ENCODE measurements at places on chromosomes 3 and 15.
A peak's percentile ranks its signal among the peaks of the same experiment; 100 is the strongest.

GRCh38 chr3:136069933-136070332 is 104.4 kb downstream of the PPP2R3A start:
- ATAC-seq = no peak

- no peak for ATAC-seq
These were observed 48.0 kb upstream of the LDHAL6B start for GRCh38 chr15:59158701-59159034.

DNA sequence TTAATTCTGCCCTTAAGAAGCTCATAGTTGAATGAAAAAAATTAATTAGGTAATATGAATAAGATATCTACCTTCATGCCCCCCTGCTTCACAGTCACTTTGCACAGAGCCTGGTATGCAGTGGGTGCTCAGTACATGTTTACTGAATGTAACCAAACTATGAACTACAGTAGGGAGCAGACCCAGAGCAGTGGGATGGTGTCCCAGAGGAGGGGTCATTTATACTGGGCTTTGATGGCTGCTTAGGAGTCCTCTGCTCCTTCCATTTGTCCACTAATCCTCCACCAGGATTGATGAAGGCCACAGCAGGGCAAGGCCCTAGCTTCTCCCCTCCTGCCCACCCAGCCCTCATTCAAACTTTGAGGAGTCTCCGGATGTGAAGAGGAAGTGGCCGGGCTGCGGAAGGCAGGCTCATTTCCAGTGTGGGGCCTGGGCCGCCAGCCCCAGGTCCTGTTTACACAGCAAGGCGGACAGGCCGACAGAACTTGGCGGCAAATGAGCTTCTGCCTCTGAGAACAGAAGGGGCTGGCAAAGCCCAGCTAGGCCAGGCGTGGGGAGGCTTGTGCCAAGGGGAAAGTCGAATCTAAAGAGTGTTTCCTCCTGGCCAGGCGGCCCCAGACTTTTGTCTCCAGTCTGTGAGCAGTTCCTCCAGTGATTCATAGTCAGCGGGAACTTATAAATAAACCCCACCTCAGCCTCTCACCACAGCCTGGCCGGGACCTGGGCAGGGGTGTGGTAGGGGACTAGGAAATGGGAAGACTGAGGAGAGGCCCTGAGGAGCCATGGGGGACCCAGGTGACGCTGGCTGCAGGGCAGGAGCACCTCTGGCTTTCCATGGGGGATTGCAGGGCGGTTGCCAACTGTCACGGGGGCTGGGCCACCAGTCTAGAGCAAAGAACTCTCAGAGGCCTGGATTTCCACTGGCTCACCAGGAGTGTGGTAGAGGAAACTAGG is 51.6 kb upstream of the LCTL start:
- ATAC-seq = no peak

- peak; percentile 60 for ATAC-seq
These were observed 74.1 kb downstream of the SENP2 start for GRCh38 chr3:185659942-185660921.

DNA sequence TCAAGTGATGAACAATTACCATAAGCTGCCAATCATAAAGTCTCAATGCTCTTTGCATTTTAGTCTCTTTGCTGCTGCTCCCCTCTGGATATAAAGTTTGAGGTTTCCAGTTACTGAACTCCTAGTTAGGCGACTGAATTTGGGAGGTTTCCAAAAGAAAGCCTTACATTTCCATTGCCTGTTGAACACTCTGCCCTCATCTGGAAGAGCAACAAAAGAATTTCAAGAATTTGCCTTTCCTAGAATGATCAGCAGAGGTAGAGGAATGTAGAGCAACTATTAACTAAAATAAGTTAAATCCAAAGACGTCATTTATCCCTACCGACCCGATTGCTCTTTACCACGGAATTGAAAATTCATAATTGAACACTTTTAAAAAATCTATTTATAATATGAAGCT is 53.4 kb upstream of the PRICKLE2 start:
- ATAC-seq = no peak

DNA sequence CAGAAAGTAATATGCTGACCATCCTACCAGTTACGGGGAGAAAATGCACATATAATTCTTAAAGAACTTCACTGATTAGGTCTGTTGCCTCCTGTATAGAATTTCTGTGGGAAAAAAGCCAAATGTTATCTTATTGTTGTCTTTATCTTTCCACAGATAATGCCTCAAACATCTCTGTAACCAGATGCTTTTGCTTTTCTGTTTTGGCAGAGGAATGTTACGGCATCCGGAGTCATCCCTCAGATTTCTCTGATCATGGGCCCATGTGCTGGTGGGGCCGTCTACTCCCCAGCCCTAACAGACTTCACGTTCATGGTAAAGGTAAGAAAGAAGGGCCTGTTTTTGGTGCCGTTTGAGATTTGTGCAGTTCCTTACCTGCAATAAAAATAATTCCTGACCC is 33.5 kb downstream of the PCCB start:
- no peak for ATAC-seq

DNA sequence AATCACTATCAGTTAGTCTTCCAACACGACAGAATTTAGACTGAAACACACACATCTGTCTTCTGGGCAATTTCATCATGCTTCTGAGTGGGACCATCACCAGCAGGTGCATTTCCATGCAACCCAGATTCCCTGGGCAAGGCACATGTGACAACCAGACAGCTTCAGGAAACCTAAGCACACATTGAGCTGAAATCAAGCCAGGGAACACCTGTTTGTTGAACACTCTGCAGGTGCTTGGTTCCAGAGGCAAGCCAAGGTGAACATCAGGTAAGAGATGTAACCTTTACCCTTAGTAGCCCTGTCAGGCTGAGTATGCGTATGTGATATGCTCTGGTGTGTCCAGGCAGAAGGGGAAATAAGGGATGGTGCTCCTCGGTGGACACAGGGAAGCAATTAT is 3.3 kb upstream of the PSMD2 start:
- no peak for ATAC-seq

DNA sequence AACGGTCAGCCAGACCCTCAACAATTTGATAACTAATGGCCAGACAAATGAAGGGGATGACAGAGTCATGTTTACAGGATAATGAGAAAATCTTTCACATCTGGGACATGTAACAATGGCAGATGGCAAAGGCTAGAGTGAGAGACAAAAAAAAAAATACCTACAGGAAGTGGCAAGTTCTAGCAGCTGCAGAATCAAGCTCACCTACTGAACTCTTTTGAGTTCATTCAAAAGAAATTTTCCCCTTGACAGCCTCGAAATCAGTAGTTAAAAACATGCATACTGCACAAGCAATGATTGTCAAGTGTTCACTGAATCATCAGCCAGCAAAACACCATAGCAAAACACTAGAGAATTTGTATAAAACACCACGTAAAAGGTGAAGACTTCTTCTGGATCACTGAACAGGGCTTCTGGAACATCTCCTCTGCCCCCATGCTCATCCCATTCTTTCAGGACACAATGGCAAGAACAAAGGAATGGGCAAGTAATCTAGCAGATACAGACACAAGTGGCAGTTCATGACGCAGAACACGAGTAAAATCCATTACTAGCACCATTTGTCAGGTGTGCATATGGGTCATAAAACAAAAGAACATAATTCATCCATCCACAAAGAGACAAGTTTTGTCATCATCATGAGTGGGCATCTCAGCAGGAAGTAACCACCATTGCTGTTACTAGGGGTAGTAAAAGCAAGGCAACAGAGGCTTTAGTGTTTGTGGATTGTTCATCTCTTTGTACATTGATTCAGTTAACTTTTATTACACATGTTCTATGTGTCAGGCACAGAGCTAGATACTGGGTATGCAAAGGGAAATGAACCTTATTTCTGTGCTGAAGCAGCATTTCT is 13.8 kb upstream of the KCNMB2 start:
- ATAC-seq = no peak

DNA sequence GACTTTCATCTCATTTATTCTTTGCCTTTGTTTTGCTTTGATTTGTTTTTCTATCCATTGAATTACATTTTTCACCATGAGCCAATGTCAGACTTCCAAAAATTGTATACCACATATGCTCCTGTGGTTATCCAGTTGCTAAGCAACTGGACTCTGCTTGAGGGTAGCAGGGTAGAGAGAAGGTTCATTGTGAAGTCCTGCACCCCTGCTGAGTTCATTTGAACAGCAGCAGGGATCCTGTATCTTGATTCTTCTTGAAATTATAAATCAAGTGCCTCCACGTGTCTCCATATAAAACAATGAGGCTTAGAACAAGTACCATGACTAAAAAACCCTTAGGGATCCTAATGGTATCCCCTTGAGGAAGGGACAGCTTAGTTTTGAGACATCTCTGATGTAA is 449.3 kb downstream of the ROBO2 start:
- no peak for ATAC-seq

- no peak for ATAC-seq
These were observed 80.6 kb downstream of the MYLK start for GRCh38 chr3:123803521-123803920.

GRCh38 chr3:182007441-182007840 is 295.7 kb downstream of the SOX2 start:
- ATAC-seq = no peak

DNA sequence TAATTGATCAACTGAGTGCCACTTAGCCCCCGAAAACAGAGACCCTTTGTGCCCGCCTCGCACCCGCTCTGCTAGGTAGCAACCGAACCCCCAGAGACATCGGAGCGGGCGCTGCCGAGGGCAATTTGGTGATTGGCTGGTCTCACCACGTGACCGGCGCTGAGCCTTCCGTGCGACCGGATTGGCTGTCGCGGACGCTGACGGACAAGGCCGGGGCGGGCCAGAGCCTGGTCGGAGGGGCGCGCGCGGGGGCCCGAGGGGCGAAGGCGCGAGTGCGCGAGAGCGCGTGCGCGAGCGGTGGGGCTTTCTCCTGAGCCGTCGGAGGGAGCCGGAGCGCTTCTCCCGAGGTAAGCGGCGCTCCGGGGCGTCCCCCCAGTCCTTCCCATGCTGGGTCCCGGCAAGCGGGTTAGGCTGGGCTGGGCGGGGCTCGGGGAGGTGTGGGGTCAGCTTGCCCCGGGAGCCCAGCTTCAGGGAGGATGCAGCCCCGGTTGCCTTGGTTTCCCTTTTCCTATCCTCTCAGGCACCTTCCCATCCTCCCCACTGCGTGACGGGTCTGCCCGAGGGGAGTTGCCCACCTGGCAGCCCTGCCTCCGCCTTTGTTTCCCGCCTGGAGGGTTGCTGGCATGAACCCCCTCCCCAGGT is at the start of gene TMEM108:
Gene TMEM108, plus strand, starts transcription at position 303 of the 642 bp plus-strand sequence.
- peak; percentile 21 for ATAC-seq

GRCh38 chr3:52784021-52784621 is 6.7 kb downstream of the ITIH1 start:
- ATAC-seq = no peak

- no peak for ATAC-seq
These were observed 171.0 kb downstream of the RBMS3 start for GRCh38 chr3:29451920-29452319.

GRCh38 chr3:21273259-21274025 is 477.6 kb downstream of the ZNF385D start:
- ATAC-seq = no peak

DNA sequence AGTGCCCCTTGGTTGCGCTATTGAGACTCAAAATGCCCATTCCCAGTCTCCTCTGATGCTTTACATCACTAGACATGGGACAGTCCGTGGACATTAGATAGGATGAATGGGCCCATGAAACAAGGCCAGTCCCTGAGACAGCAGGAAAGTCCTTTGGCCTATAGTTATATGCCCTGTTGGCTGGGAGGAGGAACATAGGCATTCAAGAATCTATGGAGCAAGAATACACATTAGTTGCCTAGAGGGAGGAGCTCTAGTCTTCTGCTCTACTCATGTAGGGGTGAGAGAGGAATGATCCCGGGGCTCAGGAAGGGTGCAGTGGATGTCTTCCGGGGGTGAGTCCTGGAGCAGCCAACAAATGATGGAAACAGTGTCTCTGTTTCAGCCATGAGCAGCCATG is 58.0 kb upstream of the LRTM1 start:
- ATAC-seq = no peak

DNA sequence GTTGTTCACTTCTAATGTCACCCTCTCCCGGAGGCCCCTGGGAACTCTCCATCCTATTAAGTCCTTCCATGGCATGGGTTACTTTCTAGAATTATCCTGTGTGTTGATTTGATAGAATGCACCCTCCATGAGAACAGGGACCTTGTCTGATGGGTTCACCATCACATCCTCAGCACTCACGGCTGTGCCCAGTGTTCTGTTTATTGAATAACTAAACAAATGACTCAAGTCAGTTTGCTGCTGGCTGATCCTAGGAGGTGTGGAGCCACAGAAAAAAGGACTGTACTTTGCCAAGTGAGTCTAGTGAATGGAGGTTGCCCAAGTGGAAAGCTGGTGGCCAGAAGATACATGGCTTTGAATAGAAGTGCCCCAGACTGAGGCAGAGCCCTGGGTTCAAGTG is 48.5 kb upstream of the RAB6B start:
- ATAC-seq = no peak

GRCh38 chr15:48221261-48221660 is 15.2 kb downstream of the SLC12A1 start:
- ATAC-seq = no peak

GRCh38 chr15:92666780-92667179 is 11.2 kb upstream of the FAM174B start:
- ATAC-seq = no peak

- ATAC-seq = no peak
These were observed 68.3 kb downstream of the CD47 start for GRCh38 chr3:108022256-108023150.

- ATAC-seq = no peak
These were observed 36.2 kb downstream of the ILDR1 start for GRCh38 chr3:121985846-121986245.

DNA sequence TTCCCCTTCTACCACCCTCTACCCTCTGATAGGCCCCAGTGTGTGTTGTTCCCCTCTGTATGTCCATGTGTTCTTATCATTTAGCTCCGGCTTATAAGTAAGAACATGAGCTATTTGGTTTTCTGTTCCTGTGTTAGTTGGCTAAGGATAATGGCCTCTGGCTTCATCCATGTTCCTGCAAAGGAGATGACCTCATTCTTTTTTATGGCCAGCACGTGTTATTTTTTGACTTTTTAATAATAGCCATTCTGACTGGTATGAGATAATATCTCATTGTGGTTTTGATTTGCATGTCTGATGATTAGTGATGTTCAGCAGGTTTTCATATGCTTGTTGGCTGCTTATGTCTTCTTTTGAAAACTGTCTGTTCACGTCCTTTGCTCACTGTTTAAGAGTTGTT is 63.1 kb upstream of the NPHP3 start:
- ATAC-seq = no peak

DNA sequence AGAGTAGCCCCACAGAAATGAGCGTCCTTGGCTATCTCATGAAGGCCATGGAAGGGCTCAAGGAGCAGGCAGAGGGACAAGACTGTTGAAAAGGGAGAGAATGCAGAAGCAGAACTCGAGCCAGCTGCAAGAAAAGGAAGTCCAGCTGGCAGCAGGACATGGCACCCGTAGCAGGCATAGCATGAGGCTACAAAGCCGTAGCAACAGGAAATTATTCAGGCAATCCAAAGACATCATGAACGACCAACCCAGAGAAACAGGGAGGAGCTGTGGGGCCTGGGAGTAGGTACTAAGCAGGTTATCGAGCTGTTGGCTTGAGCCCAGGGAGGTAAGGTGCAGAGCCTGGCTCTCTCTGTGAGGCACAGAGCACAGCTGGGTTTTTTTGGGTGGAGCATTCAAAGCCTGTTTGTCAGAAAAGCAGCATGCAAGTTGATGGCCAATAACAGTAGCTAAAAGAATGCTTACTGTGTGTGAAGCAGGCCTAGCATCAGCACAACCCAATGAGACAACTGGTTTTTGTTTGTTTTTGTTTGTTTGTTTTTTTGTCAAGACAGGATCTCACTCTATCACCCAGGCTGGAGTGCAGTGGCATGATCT is 144.0 kb upstream of the SMAD3 start:
- ATAC-seq = no peak
